A673 (cell line): ENCODE measurements at places on chromosomes 4 and X. TPM values are rescaled to one million over a fixed set of nuclear protein-coding genes. Genes with fewer than 3 reads are reported as not detected.
A peak's percentile ranks its signal among the peaks of the same experiment; 100 is the strongest.

- DNase-seq = no peak
- no peak overlapping the region for H3K27ac ChIP-seq
- H3K27me3 ChIP-seq = no peaks in the 10 kb centered on the region
- no peak overlapping the region for H3K4me3 ChIP-seq
- H3K4me1 ChIP-seq = no peaks in the 10 kb centered on the region
Measured at GRCh38 chr4:180116840-180117239, 2126.4 kb upstream of the TENM3 start.

- DNase-seq = no peak
- H3K4me1 ChIP-seq = no peaks in the 10 kb centered on the region
- no peak overlapping the region for H3K27ac ChIP-seq
- H3K36me3 ChIP-seq = no peaks in the 10 kb centered on the region
- H3K4me3 ChIP-seq = no peak overlapping the region
- H3K27me3 ChIP-seq = no peaks in the 10 kb centered on the region
Measured at GRCh38 chrX:148929686-148930085, 429.3 kb downstream of the AFF2 start.

- H3K4me3 ChIP-seq = no peak overlapping the region
- DNase-seq = no peak
- peaks cover 14% of the 10 kb centered on the region for H3K4me1 ChIP-seq
Measured at GRCh38 chr4:118939169-118939783, 50.6 kb downstream of the SYNPO2 start.

DNA sequence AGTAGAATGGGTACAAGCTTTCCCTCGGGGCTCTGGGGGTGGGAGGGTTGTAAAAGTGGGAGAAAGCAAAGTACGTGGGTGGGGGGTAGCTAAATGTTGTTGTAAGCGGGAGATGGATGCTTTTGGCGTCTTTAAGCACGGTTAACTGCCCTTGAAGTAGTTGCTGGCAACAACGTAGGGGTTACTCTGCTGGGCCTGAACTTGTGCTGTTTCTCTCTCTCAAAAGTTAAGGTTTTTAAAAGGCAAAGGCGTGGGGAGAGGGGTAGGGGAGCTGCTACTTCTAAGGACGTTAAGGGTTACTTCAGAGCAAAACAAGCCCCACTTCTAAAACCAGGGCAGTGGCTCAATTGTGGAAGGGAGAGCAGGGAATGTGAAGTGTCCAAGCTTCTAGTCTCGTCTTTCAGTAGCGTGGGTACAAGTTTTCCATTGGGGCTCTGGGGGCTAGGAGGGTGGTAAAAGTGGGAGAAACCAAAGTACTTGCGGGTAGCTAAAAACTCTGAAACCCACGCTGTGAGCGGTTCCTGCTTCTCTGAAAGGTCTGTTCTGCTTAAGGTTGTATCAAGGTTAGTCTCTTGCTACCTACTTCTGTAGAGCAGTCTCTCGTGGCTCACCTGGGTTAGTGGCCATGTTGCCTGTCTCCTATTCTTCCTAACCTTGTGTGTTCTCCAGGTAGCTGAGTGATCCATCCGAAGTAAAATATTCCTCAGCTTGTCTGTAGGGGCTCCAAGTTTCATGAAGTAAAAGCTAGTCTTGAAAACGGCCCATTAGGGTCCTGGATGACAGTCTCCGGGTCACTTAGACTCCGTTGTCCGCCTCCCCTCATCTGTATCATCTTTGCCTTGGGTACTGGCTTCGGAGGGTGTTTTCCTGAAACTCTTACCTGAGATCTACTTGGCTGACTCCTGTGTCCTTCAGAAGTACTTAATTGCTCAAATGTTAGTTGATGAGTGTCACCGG, 1.7 kb upstream of the WDR1 start:
- H3K27me3 ChIP-seq = no peaks in the 10 kb centered on the region
- DNase-seq = no peak
- H3K27ac ChIP-seq = no peak overlapping the region
- H3K4me3 ChIP-seq = no peak overlapping the region

DNA sequence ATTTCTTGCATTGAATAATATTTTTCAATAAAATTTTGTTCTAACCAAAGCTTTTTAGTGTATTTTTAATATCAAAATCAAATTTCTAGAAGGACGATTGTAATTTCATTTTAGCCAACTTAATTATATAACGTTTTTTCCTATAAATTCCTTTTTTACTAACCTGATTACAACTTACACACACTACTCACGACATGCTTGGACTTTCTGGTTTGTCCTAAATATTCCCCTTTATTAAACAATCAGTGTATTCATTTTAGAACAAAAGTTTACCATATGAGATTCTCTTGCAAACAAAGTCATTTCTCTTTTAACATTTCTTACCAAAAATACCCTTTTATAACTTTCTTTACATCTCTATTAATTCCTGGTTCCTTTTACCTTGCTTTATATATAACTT, 173.7 kb downstream of the PWWP3B start:
- no peak overlapping the region for H3K27ac ChIP-seq
- H3K27me3 ChIP-seq = no peaks in the 10 kb centered on the region
- DNase-seq = no peak

DNA sequence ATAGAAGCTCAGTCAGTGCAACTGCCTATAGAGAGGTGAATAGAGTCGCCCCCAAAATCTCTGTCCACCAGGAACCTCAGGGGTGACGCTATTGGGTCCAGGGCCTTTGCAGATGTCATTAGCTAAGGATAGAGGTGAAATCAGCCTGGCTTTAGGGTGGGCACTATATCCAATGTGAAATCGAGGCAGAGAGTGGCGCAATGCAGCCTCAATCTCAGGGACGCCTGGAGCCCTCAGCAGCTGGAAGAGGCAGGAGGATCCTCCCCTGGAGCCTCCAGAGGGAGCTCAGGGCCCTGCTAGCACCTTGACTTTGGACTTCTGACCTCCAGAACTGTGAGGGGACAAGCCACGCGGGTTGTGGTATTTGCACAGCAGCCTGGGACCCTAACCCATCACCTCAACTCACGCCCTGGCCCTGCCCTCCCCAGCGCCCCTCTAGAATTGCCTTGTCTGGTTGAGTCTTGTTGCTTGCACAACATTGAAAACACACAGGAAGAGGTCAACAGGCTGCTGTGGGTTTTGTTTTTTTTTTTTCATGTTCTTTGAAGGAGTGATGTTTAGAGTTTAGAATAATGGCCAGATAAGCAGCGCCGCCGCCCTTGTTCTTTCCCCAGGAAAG, 89.4 kb upstream of the PSAPL1 start:
- H3K27ac ChIP-seq = no peak overlapping the region
- H3K4me1 ChIP-seq = no peaks in the 10 kb centered on the region
- H3K36me3 ChIP-seq = no peaks in the 10 kb centered on the region
- H3K4me3 ChIP-seq = no peak overlapping the region

- H3K36me3 ChIP-seq = no peaks in the 10 kb centered on the region
- H3K27me3 ChIP-seq = no peaks in the 10 kb centered on the region
- H3K27ac ChIP-seq = no peak overlapping the region
- H3K4me1 ChIP-seq = no peaks in the 10 kb centered on the region
- H3K4me3 ChIP-seq = no peak overlapping the region
Measured at GRCh38 chr4:147704846-147705245, 20.9 kb upstream of the PRMT9 start.

DNA sequence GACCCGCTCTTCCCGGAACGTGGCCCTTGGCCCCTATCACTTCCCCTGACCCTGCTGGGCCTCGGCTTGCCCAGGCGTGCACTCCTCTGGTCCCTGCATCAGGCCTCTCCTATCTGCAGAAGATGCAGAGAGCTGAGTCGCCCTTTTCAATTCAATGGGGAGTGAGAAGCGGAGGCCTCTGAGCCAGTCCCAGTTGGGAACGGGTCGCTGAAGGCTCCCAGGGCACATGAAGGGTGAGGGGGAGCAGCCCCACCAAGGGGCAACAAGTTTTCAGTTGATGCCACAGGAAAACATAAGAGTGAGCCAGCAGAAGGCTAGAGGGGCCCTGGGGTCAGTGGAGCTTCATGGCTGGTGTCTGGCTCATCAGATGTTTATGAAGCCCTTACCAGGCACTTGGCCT, 17.1 kb downstream of the PSAPL1 start:
- no peaks in the 10 kb centered on the region for H3K36me3 ChIP-seq
- no peak overlapping the region for H3K27ac ChIP-seq
- H3K4me3 ChIP-seq = no peak overlapping the region
- no peaks in the 10 kb centered on the region for H3K4me1 ChIP-seq
- DNase-seq = no peak

DNA sequence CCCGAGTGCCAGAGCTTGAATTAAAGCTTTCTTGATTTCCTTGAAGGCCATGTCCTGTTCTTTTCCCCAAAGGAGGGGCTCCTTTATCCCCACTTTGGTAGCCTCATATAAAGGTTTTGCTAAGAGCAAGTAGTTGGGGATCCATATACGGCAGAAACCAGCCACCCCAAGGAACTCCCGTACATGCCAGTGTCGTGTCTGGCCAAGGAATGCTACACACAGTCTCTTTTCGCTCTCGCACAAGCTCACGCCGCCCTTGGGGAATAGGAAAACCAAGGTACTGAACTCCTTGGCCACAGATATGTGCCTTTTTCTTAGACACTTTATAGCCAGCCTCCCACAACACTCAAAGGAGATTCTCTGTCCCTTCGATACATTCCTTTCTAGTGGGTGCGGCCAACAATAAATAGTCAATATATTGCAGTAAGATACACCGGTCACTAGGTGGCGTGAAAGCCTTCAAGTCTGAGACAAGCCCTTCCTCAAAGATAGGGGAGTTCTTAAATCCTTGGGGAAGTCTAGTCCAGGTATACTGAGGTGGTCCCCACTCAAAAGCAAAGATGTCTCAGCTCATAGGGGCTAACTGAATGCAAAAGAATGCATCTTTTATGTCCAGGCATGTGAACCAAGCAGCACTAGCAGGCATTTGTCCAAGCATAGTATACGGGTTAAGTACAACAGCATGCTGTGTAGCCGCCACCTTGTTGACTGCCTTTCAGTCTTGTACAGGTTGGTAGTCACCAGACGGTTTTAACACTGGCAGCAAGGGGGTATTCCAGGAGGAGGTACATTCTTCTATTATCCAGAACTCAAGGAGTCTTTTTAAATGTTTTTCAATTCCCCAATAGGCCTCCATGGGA, 57.8 kb upstream of the XAGE1B start:
- no peaks in the 10 kb centered on the region for H3K36me3 ChIP-seq
- peak overlapping the region; percentile 23 for H3K27ac ChIP-seq
- DNase-seq = peak; percentile 90
- no peaks in the 10 kb centered on the region for H3K4me1 ChIP-seq
- H3K27me3 ChIP-seq = no peaks in the 10 kb centered on the region
- no peak overlapping the region for H3K4me3 ChIP-seq

DNA sequence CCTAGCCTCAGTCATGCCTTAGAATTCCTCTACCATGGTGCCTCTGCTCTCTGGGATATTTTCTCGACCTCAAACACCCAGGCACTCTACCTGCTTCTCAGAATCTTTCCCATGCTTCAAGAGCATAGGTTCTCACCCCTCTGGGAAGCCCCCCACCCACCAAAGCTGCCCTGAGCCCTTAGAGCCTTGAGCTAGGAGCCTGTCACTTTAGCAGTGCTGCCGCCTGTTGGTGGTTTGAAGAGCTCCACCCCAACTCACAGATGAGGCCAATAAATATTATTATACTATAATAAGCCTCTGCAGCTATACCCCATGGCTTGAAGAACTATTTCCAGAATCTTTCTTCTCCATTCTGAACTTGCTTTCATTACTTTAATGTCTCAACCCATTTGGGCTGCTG, 109.7 kb downstream of the RTL5 start:
- H3K4me1 ChIP-seq = no peaks in the 10 kb centered on the region
- H3K27me3 ChIP-seq = no peaks in the 10 kb centered on the region
- peak; percentile 33 for DNase-seq
- H3K36me3 ChIP-seq = no peaks in the 10 kb centered on the region

DNA sequence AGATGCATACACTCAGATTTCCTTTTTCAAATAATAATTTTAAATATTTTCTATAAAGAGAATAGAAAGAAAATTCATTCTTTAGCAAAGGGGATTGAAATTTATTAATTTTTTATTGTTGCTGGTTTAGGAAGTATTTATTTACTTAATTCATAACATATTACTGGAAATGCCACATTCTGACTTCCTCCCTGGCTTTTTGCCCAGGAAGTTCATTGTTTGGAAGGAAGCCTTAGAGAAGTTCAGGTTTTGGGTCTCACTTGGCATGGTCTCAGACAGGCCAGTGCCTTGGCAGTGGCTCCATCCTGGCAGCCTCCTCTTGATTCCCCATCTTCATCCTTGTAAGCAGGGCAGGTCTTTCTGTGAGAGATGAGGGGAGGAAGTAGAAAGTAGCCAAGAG, 50.5 kb downstream of the IL15 start:
- peak; percentile 17 for DNase-seq
- no peaks in the 10 kb centered on the region for H3K27me3 ChIP-seq
- H3K4me1 ChIP-seq = no peaks in the 10 kb centered on the region
- no peak overlapping the region for H3K27ac ChIP-seq
- no peak overlapping the region for H3K4me3 ChIP-seq

DNA sequence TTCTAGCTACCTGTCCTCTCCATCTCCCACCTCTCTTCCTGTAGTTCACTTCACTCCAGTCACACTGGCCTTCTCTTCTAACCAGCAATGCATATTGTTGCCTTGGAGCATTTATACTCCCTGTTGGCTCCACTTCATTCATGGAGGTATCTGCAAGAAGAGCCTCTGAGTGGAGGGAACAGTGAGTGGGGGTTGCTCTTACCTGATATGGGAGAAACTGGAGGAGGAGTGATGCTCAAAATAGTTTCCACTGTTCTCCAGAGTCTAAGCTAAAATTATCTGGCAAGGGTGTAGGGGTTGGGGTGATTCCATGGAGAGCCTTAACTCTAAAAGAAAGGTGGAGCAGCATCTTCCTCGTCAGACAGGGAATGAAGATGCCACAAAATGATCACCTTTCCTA, 28.9 kb upstream of the DDX53 start:
- no peaks in the 10 kb centered on the region for H3K4me1 ChIP-seq
- no peaks in the 10 kb centered on the region for H3K36me3 ChIP-seq
- DNase-seq = no peak
- H3K27me3 ChIP-seq = no peaks in the 10 kb centered on the region
- no peak overlapping the region for H3K27ac ChIP-seq

GRIA3 gene
- total RNA-seq = not detected in 2 replicates

PDLIM3 gene
- total RNA-seq = 0.66 TPM in 1 of 2 replicates, not detected in the other
